Cardiac muscle cell (in vitro differentiated cells and primary cell): ENCODE measurements at places on chromosomes 5 and 9.

GRCh38 chr5:153358315-153358976, 132.0 kb upstream of the GRIA1 start:
- no peak for DNase-seq

DNA sequence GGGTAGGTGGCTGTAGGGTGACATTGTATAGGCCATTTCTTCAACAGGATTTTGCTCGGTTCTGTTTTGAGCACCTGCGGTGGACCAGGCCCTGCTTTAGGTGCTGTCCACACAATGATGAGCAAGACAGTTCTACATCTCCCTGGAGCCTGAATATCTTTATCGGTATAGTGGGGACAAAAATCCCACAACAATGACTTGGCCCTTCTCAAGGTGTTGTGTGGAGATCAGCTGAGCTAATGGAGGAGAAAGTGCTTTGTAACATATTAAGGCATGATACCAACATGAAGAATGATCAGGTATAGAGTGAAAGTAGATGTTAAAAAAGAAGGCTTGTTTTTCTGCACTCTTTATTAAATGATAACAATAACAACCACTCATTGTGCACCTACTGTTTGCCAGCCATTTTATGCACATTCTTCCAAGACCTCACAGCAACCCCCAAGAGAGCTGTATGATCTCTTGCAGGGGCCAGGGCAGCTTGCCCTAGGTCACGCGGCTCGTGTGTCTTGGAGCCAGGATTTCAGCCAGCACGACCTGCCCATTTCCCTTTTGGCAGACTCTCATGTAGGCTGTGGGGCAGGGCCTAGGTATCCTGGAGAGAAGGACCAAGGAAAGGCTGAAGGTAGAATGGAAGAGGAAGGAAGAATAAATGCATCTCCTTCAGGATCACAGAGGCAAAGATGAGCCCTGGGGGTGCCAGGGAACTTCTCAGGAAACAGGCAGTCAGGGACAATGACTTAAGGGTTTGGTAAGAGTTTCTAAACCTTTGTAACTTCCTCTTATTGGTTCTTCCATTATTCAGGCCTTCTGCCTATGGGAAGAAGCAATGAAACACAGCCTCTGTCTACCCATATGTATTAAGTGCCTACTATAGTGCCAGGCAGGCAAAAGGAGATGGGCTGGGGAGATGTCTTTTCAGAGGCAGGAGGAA, 50.0 kb upstream of the PPARGC1B start:
- no peak for DNase-seq

GRCh38 chr5:154316223-154316935, 125.8 kb downstream of the GALNT10 start:
- no peak for DNase-seq

DNA sequence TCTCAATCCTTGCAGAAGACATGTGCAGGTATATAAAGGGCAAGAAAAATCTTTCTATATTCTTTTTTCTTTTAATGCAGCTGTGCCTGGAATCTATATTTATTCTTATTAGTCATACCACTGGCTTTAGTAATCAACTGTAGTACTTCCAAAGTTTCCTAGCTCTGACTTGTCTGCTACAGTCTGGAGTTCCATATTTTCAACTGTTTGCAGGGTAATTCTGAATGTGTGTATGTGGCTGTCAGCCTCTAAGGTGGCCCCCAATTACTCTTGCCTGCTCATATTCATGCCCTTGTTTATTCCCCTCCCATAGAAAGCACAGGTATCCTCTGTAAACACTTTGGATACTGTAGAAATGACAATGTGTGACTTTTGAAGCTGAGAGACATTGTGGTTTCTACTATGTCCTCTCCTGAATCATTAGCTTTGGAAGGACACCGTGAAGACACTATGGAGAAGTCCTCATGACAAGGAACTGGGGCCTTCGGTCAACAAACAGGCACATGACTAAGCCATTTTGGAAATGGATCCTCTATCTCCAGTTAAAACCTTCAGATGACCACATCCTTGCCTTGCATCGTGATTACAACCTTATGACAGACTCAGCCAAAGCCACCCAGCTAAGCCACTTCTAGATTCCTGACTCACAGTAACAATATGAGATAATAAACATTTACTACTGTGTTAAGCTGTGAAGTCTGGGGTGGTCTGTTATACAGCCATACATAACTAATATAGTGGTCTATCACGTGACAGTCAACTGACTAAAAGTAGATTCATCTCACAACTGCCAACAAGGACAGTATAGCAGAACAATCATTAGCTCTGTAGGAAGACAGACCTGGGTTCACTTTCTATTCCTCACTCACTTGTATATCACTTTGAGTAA, 49.5 kb upstream of the SUSD1 start:
- DNase-seq: peak; percentile 32

DNA sequence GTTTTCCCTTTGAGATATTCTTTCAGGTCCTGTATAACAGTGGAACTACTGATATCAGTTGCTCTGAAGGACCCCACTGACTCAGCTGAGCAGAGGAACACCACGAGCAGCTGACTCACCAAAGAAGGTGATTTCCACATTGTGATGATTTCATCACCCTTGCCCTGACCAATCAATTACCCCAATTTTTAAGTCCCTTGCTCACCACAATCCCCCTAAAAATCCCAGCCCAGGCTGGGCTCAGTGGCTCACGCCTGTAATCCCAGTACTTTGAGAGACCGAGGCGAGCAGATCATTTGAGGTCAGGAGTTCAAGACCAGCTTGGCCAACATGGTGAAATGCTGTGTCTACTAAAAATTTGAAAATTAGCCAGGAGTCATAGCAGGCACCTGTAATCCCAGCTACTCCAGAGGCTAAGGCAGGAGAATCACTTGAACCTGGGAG, 125.3 kb upstream of the ABCA1 start:
- no peak for DNase-seq

- DNase-seq: no peak
These were observed 398.1 kb upstream of the IRX1 start for GRCh38 chr5:3197304-3198073.

DNA sequence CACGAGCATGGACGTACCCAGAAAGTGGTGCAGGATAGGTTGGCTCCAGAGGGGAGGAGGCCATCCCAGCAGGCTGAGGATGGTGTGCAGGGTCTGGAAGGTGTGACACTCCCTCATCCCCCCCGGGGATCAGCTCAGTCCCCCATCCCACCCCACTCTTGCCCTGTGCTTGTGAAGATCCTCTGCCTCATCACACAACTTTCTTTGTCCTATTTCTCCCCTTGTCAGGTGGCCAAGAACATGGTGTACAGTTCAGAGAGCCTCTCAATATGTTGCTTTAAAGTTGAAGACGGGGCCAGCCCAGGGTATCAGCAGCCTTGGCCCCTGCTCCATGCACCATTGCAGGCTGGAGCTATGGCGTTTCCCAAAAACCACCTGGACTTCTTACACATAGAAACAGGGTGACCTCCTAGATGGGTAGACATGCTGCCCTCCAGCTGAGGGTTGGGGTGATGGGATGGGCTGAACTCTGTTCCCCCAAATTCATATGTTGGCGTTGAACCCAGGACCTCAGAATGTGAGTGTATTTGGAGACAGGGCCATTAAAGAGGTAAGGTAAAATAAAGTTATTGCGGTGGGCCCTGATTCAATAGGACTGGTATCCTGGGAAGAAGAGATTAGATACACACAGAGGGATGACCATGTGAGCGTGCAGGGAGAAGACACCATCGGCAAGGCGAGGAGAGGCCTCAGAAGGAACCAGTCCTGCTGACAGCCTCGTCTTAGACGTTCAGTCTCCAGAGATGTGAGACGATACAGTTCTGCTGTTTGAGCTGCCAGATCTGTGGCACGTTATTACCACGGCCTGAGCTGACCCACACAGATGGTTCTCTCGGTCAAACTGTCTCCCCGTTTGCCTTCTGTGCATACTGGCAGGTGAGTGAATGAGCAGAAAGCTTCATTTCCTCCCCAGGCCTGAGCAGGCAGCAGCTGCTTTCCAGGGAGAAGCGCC, 272.5 kb downstream of the GADD45G start:
- DNase-seq: no peak

- DNase-seq: no peak
These were observed 30.8 kb upstream of the SARDH start for GRCh38 chr9:133768859-133769510.

DNA sequence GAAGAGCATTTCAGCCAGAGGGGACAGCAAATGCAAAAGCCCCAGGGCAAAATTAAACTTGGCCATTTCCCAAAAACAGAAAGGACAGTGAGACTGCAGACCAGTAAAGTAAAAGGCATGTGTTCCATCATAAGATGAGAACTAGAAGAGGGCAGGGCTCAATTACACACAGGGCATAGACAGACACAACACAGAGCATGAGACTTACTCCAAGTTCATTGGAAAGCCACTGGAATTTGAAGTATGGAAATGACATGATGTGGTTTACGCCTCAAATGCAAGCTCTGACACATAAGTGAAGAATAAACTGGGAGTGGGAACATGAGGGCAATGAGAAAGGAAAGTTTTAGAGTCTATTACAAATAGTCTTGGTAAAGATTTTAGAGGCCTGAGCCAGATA, 446.6 kb upstream of the GRIA1 start:
- DNase-seq: no peak

- no peak for DNase-seq
These were observed 28.5 kb upstream of the RICTOR start for GRCh38 chr5:39102684-39103155.

DNA sequence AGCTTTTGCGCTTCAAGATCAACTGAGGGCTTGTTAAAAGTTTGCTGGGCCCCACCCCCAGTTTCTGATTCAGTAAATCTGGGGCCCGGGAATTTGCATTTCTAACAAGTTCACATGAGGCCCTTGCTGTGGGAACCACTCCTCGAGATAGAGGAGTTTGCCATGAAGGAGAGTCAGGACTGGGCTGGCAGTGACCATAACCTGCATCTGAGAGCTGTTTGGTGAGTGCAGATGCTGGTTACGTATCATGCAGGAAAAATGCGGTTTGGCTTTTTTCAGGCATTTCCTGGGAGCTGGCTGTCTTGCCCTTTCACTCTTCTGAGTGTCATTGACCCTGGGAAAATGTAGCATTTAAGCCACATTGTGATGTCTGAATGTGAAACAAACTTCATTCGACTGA, 9.4 kb upstream of the ANGPTL2 start:
- no peak for DNase-seq

GRCh38 chr5:132853790-132854189, 12.5 kb downstream of the GDF9 start:
- DNase-seq: no peak

GRCh38 chr9:137511758-137512463, 38.3 kb downstream of the PNPLA7 start:
- DNase-seq: no peak

DNA sequence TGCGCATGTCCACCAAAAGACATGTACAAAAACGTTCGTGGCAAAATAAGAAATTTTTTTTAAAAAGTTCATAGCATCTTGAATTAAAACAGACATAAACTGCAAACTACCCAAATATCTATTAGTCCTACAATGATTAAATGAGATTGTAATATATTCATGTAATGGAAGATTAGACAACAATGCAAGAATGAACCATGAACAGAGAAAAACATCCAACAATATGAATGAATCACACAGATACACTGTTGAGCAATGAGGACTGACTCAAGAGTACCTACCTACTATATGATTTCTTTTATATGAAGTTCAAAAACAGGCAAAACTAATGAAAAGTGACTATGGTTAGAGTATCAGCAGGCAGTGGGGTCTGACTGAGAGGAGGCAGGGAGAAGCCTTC, 17.9 kb upstream of the CTNNAL1 start:
- peak; percentile 51 for DNase-seq

GRCh38 chr9:86352440-86353077, 1.7 kb downstream of the TUT7 start:
- peak; percentile 36 for DNase-seq

- DNase-seq: no peak
These were observed 913.9 kb downstream of the TLE4 start for GRCh38 chr9:80485420-80486250.

GRCh38 chr5:156431956-156432829, 105.2 kb downstream of the SGCD start:
- DNase-seq: no peak

GRCh38 chr5:432201-432927, 10.6 kb upstream of the EXOC3 start:
- DNase-seq: no peak

DNA sequence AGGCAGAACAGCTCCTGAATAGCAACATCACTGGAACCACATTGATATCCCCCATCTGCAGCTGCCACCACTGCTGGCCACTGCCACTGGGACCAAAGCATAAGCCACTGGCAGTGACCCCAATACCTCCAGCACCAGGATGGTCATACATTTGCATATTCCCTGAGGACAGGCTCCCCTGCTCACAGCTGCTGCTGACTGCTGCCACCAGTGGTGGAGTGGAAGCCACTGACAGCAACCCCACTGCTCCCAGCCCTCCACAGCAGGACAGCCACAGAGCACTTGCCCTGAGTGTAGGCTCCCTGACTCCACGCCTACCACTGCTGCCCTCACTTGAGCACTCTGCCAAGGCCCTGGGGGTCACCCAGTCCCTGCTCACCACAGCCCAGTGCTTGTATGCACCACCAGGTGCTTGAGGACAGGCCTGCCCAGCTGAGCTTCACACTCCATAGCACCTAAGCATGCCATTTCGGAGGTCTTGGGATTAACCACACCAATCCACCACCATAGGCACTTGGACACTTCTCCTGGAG, 327.4 kb upstream of the RPS23 start:
- no peak for DNase-seq

DNA sequence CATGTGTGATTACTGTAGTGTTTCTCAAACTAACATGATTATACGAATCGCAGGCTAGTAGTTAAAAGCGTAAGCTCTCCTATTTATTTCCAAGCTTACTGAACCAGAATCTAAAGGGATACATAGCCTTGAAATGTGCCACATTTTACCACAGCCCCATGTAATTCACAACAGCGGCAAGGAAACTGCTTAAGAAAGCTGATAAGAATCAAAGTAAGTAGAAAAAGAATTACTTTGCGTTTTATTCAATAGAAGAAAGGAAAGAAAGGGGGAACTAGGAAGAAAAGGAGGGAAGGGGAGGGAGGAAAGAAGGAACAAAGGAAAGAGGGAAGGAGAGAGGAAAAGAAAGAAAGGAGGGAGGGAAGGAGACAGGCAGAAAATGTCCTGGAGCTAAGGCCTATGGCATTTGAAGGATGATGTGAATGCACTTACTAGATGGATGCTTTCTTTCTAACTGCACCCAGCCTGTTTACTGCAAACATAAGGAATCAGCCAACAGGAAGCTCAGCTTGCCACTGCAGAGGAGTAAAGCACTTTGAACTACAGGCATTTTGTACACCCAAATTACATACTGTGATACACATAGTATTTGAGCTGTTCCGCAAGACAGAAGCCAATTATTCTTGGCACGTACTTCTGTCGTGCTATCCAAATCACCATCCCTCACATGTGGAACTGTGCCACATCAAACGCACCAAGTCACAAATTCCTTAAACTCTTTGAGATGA, 521.7 kb downstream of the RAB3C start:
- no peak for DNase-seq

- DNase-seq: peak; percentile 13
These were observed 57.9 kb downstream of the OSTF1 start for GRCh38 chr9:75146229-75146628.

DNA sequence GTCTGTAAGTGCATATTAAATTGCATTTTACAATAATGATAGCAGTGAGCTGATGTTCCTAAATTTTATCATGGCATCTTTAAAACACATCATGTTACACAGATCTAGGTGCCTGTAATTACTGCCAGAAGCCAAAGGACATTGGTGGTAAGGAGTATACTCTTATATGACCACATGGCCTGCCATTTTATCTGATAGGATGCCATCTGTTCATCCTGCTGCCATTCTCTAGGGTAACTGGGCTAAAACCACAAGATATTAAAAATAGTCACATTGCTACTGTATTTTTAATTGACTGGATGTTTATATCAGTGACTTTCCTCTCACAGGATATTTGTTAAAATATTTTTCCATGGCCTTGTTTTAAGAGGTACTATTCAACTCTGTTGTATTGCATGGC, 53.1 kb downstream of the HCN1 start:
- DNase-seq: no peak
